Activated CD8-positive, alpha-beta memory T cell treated with anti-CD3 and anti-CD28 coated beads for 24 hours (primary cell): ENCODE measurements at places on chromosomes 11 and 22.

- DNase-seq, result no peak
Observed at GRCh38 chr11:12800032-12800671, 125.9 kb downstream of the TEAD1 start.

DNA sequence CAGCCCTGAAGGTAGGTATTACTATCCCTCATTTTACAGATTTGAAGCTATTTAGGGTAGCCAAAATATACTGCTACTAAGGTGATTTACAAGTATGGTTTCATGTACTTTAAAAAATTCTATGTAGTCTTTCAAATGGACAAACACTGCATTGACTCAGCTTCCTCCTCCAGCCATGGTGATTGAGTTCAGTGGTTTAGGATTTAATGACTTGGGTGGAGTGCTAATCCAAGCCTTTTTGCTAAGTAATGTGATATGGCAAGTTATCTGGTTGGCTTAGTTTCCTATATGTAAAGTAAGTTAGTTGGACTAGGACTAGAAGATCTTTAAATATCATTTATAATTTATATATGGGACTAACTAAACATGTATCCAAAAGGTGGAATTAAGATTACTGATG lies 77.9 kb downstream of the ARHGAP20 start:
- DNase-seq, result no peak

- no peak for DNase-seq
Observed at GRCh38 chr22:42837556-42837955, 19.5 kb downstream of the ARFGAP3 start.

GRCh38 chr22:44889255-44889878 lies 120.4 kb downstream of the PHF21B start:
- DNase-seq, result no peak

GRCh38 chr11:113238721-113239120 lies 75.7 kb upstream of the TTC12 start:
- no peak for DNase-seq

GRCh38 chr22:49181431-49181830 lies 646.2 kb downstream of the BRD1 start:
- DNase-seq, result no peak
